ENCODE measurements at places on chromosomes 11 and 22.

- no peak for DNase-seq
These were observed 10.9 kb downstream of the TUG1 start for GRCh38 chr22:30979932-30980331.

DNA sequence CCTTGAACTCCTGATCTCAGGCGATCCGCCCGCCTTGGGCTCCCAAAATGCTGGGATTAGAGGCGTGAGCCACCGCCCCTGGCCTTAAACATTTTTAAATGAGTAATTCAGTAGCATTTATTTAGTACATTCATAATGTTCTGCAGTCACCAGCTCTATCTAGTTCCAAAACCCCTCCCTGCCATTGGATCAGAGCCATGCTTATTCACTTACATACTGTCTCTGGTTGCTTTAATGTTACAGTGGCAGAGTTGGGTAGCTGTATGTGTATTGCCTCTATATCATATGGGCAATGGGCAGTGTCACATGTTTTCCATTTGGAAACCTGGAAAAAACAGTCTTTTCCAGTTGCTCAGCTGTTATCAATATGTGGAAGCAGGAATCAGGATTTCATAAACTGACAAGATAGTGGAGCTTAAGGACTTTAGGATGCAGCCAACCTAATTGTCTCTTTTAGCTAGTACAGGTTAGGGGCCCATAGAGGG is 10.5 kb downstream of the COA4 start:
- DNase-seq = no peak

- no peak for DNase-seq
These were observed 177.8 kb downstream of the CEP164 start for GRCh38 chr11:117505285-117505970.

- peak; percentile 55 for DNase-seq
These were observed 70.7 kb upstream of the E2F8 start for GRCh38 chr11:19311308-19312030.

DNA sequence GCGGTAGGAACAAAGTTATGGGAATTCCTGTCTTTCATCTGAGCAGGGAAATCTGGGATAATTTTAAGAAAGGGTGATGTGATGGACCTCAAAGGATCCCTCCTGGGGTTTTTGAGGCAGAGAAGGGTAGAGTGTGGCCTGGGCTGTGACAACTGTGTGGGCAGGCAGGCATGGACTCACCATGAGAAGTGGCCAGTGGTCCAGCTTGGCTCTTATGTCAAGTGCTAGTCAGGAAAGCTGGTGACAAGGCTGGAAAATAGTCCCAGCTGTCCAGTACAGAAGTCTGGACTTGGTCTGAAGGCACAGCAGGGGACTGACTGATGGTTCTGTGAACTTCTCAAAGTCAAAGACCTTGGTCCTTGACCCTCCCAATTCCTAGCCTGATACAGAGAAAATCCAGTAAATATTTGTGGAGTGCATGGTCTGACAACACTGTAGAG is 1.7 kb downstream of the PPFIBP2 start:
- DNase-seq = no peak

DNA sequence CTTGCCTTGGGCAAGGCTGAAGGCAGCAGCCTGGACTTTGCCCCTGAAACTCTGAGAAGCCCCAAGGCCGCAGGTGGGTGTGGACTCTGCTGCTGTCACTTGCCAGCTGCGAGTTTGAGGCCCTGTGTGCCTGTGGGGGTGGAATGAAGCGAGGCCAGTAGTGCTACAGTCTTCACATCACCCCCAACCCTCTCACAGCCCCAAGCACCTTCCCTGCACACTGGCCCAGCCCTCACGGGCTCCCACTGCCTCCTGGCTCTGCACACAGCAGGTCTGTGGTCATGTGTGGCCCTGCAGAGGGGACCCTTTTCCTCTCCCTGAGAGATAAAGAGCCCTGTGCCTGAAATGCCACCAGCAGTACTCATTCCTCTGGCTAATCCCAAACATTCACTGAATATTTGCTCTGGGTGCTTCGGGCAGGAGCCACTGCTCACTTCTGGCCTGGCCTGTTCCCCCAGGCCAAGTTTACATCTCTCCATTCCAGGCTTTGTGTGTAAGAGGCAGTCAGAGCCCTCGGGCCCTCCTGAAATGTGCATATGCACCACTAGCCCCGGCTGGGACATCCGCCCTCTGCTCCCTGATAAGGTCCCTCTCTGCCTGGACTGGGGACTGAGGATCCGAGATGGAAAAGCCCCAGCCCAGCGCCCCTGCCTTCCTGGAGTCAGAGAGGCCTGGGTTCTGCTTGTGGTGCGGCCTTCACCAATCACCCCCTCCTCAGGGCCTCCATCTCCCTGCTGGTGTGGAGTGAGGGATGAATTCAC is 17.7 kb downstream of the MGAT3 start:
- DNase-seq = no peak

GRCh38 chr11:13694115-13694514 is 25.6 kb downstream of the FAR1 start:
- DNase-seq = no peak

DNA sequence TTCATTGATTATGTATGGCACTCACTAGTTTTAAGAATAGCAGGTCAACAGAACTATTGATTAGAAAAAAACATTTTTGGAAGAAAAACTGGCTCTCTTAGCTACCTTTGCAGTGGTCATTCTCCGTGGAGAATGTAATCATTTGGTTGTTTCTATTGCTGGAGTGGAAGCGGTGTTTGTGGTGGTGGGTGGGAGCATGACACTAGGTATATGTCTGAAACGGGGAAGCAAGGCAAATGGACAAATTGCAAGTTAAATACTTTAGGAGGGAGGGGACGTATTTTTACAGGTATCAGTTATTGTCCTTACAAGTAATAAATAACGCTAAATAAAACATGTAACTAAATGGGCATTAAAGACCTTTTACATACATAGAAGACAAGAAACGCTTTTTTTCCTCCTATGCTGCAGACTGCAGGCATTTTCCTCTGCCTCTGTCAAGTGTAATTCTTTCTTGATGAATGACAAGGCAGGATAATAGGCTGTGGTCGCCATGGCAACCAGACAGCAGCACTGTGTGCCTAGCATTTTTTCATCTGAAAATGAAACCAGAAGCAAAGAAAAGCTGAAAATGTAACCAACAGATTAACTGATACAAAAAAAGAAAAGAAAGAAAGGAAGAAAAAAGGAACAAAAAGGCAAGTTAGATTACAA is 46.2 kb downstream of the BLID start:
- peak; percentile 44 for DNase-seq

- DNase-seq = no peak
These were observed 12.5 kb downstream of the L3MBTL2 start for GRCh38 chr22:41217553-41218157.

- no peak for DNase-seq
These were observed 10.6 kb downstream of the ELF5 start for GRCh38 chr11:34502949-34503348.

DNA sequence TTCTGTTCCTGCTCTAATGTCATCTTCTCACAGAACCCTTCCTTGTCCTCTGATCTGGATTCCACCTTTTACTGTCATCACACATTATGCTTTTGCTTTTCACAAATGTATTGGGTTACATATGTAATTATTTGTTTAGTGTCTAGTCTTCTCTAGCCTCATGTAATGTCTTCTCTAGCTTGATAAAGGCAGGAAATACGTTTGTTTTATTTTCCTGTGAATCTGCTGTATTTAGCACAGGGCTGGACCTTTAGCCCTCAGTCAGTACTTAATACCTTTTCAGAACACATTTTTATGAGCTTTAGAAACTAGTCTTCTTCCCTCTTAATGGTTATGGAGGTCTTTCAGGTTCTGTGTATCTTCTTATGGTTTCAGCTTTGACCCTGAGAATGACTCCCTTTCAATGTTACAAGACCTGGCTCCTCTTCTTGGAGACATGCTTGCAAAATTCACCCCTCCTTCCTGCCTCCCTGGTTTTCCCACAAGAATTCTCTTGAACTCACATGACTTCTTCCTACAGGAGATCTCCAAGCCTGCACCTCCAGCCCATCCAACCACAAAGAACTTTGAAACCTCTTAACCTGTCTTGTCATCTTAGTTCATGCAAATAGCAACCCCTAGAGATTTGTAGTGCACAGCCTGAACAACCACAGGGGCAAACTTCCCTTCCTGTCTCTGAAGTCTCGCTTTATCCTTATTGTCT is 132.7 kb upstream of the DDI1 start:
- no peak for DNase-seq

DNA sequence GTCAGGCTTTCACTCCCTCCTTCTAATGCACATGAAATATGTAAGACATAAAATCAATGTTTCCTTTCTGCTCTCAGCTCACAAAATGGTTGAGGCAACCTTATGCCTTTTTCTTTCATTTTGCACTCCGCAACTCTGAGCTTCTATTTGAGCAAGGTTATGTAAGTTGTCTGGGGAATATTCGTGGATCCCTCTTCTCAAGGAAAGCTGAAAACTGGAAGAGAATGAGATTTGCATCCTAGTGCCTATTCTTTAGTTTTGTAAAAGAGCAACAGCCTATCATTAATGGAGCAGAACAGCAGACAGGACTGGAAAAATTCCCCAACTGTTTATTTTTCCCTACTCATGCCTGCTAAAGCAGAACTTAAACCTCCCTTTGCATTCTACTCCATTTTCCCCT is 141.7 kb downstream of the FAM76B start:
- DNase-seq = no peak

- DNase-seq = no peak
These were observed 14.9 kb downstream of the DCPS start for GRCh38 chr11:126318574-126319373.

DNA sequence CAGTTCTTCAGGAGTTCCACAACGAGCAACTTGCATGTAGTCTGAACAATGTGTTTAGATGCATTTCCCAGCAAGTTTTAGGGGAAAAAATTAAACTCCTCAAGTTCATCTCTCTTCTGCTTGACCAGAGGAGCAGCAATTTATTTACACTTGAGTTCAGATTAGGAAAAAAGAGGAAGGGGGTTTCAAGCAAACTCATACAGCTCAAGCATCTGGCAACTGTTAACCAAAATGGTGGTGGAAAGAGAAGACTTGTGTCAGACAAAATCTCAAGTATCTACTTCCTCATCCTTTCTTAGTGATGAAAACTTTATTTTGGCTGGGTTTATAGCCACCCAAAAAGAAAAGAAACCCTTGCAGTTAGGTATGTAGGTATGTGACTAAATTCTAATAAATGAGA is 29.1 kb upstream of the PICALM start:
- no peak for DNase-seq

DNA sequence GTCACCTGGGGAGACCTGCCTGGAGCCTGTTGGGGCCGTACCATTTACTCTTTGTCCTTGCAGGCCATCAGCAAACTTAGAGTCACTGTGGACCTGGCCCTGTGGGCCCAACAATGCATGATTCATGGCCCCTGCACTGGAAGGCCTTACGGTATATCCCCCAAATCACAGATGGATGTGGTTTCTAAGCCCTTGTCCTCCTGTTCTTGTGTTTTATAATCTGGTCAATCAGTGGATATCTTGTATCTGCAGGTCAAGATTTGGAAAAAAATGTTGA is 6.2 kb downstream of the TSKU start:
- no peak for DNase-seq

- no peak for DNase-seq
These were observed 58.9 kb downstream of the RPUSD4 start for GRCh38 chr11:126152586-126152985.

DNA sequence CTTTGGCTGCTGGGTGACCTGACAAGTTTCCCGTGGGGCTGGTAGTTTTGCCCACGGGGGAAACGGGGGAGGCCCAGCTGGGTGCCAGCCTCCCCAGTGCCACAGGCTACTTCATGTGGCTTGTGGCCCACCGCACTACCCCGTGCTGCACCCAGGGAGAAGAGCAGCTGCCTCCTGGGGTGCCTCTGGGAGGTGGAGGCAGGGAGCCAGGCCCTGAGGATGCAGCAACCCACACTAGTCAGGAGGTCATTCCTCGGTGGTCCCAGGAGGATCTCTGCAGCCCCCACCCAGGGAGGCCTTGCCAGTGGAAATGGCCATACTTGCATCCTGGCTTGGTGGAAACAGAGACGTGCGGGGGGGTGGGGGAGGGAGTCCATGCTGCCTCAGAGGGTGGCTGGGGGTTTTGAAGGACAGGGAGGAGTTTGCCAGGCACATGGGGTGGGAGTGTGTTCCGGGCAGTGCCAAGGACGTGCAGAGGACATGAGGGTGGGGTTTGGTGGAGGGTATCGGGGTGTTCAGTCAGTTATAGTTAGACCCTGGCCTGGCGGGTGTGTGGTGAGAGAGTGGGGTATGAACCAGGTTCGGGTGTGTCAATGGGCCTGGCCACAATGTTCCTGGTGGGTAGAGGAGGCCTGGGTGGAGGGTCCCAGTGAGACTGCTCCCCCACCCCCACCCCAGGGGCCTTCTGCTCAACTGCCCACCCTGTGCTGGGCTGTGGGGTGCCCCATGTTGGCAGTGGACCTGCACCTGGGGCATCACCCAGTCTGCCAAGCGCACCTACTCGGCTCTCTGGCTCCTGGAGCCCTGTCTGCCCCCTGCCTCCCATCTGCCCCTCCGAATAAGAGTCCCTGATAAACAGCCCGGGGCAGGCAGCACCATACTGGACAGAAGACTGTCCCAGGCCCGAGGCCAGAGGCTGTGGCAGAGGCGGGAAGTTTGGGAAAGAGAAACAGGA is 3.8 kb downstream of the PIM3 start:
- no peak for DNase-seq

DNA sequence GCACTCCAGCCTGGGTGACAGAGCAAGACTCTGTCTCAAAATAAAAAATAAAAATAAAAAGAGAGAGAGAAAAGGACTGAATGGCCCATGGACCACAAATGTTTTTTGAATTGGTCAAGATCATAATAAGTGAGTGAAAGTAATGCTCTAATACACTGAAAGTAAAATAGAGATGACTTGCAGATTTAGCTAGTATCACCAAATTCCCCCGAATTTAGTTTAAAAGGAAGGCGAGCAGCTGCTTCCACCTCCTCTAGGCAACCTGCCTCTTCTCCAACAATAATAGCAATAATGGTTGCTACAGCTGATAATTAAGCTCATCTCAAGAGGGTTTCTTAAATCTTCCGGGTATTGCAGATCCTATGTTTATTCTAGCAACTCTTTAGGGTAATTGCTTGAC is 36.8 kb downstream of the CELF1 start:
- no peak for DNase-seq

DNA sequence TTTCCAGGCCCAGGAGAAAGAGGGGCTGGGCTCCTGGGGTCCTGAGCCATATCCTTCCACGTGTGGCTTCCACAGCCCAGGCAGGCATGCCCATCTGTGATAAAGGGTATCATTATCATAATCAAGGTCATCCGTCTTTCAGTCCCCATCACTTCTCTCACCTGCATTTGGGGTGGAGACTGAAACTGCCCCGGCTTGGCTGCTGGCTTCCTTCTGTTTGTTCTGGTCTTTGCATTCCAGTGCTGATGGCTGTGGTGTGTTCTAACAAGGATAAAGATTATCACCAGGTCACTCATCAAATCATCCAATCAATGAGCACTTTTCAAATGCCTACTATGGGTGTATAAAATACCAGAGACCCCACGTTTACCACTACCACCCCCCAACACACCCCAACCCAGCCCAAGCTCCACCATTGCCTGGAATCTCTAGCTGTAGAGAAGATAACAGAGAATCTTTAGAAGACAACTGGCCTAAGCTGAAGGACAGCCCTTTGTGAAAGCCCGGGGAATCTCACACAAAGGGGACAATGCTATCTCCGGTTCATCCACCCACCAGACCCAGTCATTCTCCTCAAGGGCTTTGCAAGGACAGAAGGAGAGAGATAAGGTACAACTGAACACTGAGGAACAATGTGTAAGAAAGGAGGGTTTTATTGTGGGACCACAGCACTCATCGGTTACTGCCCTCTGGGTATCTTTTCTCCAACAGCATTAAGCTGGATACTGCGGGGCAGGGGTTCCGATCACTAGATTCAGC is 54.9 kb downstream of the AHNAK start:
- DNase-seq = no peak

Measured in NCI-H1930 (cell line).